LNCaP clone FGC (cell line): ENCODE measurements at places on chromosomes 2 and 18.

DNA sequence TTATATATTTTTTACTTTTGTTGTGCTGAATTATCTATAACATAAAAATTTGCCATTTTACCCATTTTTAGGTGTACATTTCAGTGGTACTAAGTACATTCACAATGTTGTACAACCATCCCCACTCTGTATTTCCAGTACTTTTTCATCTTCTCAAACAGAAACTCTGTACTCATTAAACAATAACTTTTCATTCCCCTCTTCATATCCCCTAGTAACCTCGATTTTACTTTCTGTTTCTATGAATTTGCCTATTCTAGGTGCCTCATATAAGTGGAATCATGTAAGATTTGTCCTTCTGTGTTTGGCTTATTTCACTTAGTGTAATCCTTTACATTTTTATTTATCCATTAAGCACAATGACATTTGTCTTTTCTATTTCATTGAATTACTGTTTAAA lies 51.3 kb downstream of the GTF2A1L start:
- no peak for DNase-seq

DNA sequence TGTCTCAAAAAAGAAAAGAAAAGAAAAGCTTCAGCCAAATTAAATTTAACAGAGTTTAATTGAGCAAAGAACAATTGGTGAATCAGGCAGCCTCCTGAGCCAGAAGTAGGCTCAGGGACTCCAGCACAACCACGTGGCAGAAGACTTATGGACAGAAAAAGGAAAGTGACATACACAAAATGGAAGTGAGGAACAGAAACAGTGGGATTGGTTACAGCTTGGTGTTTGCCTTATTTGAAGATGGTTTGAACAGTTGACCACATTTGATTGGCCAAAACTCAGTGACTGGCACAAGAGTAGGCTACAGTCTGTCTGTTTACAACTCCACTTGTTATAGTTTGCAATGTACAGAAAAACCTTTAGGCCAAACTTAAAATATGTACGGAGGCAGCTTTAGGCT lies 83.1 kb downstream of the SOCS6 start:
- DNase-seq = no peak

DNA sequence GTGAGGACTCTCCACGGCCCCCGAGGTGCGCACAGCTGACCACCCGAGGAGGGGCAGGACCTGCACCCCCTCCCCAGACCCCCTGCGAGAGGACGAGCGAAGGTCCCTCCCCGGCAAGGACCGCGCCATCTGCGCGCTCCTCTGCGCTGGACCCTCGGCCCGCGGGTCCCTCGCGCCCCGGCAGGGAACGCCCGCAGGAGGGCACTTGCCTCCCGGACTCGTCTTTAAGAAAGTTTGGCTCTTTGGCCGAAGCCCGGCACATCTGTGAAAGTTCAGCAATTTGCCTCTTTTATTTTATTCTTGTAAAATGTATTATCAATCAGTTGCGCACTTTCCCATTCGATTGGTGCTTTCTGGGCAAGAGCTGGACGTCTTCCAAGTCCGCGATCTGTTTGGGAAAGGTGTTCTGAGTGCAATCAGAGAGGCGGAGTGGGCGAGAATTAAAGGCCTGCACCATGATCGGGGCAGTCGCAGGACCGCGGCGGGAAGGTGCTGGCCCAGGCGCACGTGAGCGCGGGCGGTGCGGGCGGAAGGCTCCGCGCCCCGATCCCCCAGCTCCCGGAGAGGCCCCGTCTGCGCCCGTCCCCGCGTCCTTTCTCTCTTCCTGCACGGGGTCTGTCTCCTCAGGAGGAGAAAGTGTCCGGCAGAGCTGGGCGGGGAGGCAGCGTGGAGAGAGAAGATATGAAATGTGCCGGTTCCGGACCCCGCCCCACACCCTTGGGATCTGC lies 1.6 kb upstream of the ALKAL2 start:
- no peak for DNase-seq

DNA sequence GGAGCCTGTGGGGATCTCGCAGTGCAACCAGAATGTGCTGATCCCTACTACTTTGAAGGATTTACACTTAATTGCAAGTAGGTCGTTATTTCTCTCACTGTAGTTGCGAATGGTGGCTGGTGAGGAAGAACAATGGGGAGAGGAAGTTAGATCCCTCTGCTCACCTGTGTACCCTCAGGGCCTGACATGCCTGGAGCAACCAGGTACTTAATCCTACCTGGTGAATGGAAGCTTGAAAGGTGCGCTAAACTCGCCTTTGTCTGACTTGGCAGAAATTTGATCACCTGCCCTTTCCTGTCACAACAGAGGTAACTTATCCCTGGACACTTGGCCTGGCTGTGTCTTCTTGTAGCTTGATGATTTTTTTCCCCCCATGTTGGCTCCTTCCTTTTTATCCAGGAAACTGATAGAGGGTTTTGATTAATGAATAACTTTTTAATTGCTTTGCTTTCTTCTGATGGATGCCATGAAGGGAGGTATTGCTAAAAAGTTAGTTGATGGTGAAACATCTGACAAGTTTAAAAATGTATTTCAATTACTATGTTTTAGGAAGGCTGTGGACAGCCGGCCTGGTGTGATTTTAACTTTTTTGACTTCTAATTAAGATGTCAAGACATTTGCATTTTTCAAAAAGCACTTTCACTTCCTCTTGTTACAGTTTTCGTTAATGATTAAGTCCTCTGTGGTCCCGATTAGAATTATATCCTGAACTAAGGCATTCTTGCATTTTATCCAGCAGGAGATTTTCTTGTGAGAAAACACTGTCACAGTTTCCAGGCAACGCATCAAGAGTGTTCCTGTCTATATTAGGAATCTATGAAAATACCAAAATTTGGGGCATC lies 9.2 kb downstream of the SGPP2 start:
- no peak for DNase-seq

- DNase-seq = no peak
Measured at GRCh38 chr18:13237073-13237472, 18.5 kb downstream of the LDLRAD4 start.

DNA sequence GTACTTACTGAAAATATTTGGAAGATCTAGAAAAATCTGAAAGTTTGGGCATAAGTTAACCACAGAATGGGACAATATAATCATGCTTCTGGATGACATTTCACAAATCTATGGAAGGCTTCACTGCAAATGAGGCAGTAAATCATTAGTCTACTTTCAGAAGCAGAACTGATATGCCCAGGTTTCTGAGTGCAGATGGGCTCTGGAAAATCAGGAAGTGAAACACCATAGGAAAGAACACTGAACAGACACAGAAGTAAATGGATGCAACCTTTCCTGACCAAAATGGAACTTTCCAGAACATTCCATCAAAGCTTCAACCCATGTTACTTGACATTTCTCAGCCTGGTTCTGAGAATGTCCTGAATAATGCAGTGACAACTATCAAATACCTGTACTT lies 55.1 kb downstream of the KCNG3 start:
- DNase-seq = no peak

DNA sequence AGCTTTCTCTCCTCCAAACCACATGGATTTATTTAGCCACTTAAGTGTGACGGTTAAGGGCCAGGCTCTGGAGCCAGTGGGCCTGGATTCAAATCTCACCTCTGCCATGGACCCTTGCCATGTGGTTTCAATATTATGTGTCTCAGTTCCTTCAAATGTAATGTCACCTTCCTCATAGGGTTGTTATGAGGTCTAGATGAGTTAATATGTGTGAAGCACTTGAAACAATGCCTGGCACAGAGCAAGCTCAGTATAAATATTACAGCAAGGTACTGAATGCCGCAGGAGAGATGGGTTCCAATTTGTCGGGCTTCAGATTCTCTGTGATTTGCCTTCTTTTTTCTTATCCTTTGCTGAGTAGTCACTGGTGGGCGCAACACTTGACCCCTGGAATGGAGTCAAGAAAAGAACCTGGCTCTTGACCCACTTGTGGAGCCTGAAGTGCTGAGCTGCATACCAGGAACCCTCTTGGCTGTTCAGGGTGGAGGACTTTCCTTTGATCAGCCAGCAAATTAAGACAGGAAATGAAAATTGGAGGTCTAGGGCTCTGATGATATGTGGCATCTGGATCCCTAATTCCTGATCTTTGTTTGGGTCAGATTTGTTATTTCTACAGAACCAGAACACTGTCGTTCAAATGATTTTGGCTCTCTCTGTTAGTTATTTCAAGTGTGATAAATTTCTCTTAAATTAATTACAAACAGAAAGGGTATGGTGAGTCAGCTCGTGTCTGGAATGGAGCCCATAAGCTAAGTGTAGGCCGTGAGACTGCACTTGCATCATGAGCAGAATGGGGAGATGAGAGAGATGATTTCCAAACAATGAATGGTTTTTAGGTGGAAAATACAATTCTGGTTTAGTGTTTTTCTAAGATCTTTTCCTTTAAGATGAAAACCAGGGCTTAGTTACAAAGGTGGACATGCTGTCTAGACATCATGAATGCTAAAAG lies 293.0 kb downstream of the KCNS3 start:
- DNase-seq = no peak

GRCh38 chr2:105411720-105412407 lies 13.0 kb upstream of the FHL2 start:
- DNase-seq = no peak

DNA sequence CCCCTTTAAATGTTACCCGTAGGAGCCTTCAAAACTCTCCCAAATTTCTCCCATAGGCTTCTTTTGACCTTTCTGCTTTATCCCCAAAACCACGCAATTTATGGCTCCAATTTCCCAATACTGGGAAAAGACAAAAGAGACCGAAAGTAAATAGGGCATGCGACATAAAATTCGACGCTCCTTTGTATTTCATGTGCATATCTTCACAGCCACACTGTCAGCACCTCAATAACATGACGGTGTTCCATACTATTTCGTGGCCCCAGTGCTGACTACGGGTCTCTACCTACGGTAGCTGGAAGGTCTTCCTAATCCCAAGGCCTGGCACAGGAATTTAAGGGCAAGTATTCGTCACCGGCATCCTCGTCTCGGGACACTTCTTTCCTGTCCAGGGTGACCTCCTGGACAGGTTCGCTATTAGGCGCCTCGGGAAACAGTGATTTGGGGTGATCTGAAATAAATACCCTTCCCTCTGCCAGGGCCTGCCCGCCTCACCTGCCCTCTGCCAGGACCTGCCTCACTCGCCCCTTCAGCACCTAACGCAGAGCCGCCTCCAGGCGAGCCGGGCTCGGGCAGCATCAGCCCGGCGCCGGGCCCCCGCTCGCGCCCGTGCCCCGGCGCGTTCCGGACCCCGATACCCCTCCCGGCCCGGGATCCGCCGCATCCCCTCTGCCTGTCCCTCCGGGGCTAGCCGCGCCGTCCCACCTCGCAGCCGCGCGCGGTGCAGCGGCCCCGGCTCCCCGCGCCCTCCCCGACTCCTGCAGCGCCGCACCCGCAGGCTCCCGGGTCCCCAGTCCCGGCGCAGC lies 680 bp downstream of the DTNB start:
- no peak for DNase-seq

- no peak for DNase-seq
Measured at GRCh38 chr2:131112529-131112928, 7.4 kb downstream of the PLEKHB2 start.

- no peak for DNase-seq
Measured at GRCh38 chr18:36181898-36182506, 5.3 kb upstream of the MOCOS start.

- no peak for DNase-seq
Measured at GRCh38 chr18:9671214-9671613, 36.9 kb upstream of the RAB31 start.

DNA sequence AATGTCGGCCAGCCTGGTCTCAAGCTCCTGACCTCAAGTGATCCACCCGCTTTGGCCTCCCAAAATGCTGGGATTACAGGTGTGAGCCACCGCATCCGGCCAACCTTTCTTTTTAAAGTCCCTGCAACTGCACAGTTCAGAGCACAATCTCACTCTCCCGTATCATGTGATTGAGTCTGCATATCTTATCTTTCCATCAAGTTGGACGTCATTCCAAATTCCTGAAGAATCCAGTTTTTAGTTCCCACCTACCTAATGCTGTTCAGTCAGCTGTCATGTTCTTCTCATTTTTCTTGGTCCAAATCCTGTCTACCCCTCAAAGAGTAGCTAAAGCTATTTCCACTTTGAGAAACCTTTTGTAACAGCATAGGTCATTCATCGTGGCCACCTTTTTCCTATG lies 110.8 kb upstream of the FBXO11 start:
- DNase-seq = no peak

GRCh38 chr2:126658905-126659561 lies 3.1 kb downstream of the GYPC start:
- no peak for DNase-seq

DNA sequence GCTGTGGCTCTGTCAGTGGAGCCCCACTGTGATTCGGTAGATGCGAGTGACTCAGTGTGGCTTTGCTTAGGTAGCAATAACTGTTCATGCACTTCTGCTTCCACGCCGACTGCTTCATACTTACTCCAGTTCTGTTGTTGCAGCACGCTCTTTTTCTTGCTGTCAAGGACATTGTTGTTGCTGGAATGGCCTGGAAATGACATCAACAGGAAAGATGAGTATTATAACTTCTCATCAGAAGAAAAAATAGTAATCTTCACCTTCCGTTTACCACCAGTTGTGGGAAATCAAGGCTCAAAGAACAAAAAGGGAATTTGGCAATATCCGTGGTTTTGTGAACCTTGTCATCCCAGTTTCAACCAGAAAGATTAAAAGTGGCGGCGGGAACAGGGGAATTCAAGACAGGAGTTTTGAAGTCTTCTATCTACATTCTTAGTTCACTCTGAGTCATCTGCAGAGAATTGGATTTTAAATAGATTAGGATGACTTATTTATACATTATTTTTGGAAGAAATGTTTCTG lies 8.3 kb downstream of the TM4SF20 start:
- DNase-seq = no peak

DNA sequence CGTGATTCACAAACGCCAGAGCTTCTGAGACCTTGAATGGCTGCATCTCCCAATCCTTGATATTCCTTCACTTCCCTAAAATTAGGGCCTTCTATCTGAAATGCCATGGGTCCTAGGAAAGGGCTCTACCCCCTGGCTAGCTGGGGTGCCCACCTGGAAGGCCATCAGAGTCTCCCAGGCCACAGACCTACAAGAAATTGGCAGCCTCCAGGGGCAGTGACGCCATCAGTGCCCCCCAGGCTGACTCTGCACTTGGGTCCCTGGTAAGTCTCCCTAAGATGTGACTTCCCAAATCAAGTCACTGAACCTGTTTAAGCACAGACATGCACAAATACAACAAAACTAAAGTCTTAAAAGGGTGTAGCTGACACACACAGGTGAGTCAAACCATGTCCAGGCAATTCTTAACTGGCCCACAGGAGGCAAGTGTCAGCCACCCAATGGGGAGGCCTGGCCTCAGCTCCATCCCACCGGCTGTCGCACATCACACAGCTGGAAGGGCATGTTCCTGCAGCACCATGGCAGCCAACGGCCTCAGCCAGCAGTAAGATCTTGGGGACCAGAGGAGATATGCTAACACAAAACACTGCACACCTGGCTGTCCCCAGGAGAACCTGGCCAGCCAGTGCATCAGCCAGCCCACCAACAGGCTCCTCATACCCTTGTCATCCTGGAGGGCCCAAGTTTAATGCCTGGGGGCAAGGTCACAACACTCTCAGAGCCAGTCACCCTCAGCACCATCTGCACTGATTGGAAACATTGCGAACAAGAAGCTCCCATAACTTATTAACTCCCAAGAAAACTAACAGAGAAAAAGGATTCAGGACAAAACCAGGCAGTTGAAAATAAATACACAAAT lies 5.2 kb downstream of the PARD6G start:
- no peak for DNase-seq
